ENCODE measurements at places on chromosomes 16 and 17.

DNA sequence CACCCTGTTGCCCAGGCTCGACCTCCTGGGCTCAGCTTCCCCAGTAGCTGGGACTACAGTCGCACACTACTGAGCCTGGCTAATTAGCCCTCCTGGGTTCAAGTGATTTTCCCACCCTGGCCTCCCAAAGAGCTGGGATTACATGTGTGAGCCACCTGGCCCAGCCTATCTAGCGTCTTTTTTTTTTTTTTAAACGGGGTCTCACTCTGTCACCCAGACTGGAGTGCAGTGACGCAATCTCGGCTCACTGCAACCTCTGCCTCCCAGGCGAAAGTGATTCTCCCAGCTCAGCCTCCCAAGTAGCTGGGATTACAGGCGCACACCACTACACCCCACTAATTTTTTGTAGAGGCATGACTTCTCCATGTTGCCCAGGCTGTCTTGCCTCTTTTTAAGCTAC is 33.3 kb downstream of the GLG1 start:
- DNase-seq: no peak

DNA sequence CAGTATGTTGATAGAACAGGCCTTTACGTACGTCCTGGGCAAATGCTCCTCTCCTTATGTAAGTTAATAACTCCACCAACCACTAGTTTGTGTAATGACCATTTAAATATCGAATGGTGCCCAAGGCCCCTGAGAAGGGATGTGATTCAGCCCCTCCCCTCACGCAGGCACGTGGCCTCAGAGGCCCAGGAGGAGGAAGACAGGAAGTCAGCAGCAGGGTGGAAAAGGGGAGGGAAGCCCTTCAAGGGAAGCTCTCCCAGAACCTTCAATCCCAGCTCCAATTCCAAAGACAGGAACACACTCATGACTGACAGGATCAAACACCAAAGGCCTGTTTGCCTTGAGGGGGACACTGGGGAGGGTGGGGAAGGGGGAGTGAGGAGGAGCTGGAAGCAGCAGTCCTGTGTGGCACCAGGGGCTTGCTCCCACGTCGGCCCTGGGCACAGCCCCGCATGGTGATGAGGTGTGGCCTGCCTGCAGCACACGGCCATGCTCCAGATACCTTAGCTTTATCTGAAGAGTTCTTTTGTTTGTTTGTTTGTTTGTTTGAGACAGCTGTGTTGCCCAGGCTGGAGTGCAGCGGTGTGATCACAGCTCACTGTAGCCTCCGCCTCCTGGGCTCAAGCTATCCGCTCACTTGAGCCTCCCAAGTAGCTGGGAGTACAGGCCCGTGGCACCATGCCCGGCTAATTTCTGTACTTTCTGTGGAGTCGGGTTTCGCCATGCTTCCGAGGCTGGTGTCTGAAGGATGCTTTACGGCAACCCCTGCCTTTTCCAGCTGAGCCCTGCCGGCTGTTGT is 105.0 kb downstream of the ZNF778 start:
- peak; percentile 14 for DNase-seq

DNA sequence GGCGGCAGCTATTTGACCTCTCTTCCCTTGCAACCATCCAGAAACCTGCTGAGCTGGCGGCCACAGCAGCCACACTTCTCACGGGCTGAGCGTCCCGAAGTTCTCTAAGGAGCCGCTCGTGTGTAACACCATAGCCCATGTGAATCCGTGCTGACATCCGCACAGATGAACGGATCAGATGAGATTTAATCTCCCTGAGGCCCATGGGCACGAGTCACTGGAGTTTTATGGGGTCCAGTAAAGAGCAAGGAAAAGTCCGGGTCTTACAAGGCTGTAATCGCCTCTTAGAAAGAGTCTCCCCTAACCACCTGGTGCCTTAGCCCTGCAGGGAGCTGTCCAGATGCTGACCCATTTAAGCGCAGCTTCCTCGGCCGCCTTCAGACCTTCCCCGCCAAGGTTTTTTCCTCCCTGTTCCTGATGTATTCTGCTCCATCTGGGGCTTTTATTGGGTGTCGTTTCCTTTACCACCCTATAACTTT is 5.5 kb upstream of the CACNG5 start:
- no peak for DNase-seq

GRCh38 chr16:82043680-82044584 is 8.9 kb downstream of the HSD17B2 start:
- no peak for DNase-seq

GRCh38 chr17:49357516-49357915 is 4.5 kb downstream of the ZNF652 start:
- DNase-seq: no peak

GRCh38 chr16:46918905-46919792 is 35.0 kb downstream of the GPT2 start:
- DNase-seq: no peak

DNA sequence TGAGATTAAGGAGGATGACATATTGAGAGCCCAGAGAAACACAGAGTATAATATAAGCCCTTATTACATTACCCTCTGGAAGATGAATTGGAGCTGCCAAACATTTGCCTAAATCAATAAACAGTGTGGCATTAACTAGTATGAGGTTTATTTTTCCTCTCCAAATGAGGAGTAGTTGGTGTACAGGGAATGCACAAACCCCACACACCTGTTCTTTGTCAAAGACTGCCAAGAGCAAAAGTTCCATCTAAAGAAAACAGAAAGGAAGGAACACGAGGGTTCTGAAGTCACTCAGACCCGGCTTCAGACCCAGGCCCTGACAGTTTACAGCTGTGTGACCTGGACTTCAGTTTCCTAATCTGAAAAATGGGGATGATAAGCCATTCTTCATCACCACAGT is 138.1 kb downstream of the SHISA9 start:
- DNase-seq: no peak

- no peak for DNase-seq
Measured at GRCh38 chr17:67017910-67018309, 26.4 kb upstream of the CACNG1 start.

- no peak for DNase-seq
Measured at GRCh38 chr16:73000020-73000906, 47.7 kb downstream of the ZFHX3 start.

DNA sequence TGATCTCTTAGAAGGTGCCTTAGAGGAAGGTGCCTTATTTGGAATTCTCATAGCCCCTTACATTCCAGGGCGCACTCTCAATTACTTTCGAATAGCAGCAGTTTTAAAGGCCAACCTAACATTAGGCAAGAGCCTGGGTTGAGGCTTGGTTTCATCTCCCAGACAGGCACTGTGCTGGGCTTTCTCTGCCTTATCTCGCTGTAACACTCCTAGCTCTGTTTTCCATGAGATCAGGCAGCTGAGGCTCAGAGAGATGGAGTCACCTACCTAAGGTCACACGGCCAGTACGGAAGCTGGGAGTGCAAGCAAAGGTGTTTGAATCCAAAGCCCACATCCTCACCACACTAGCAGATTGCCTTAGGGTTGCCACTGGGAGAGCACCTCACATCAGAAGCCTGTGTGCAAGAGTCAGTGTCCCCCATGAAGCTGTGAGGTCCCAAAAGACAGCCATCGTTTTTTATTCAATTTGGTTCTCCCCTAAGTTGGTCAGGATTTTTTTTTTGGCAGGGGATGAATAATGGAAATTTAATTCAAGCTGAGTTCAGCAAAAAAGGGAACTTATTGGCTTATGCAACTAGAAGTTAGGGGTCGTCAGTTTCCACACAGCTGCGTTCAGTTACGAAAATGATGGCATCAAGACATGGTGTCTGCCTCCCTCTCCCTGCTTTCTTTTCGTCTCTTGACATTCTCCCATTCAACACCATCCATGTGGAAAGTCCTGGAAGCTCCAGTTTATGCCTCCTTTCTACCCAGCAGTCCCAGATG is 206.4 kb downstream of the KATNIP start:
- DNase-seq: no peak

- no peak for DNase-seq
Measured at GRCh38 chr17:795276-795675, 13.1 kb downstream of the MRM3 start.

DNA sequence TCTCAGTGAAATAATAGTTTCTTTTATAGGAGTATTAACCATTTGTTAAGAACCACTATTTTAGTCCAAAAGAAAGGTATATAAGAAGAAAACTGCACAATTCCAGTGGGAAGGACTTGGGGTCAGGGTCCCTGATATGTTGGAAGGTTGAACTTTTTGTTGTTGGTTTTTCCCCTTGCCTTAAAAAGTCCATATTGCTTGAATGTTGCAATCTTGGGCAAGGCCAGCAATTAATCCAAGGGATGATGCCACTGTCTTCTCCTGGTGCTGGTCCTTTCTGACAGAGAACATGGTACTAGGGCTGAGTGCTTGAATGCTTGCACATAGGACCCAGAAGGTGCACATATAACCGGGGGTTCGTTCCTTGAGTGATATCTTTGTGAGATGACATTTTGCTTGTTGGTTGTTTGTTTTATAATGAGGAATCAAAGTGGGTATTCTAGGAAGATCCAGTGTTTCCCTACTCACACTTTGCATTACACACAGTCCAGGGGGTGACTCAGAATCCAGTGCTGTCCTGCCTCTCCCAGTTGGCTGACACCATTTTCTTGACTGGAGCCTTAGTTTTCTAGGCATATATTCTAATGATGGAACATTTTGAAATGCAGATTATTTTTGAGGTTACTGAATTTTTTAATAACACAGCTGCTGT is 54.9 kb downstream of the SIAH1 start:
- no peak for DNase-seq

- no peak for DNase-seq
Measured at GRCh38 chr16:8880839-8881510, 1.2 kb upstream of the LITAFD start.

- no peak for DNase-seq
Measured at GRCh38 chr16:86573215-86573614, 5.1 kb upstream of the FOXL1 start.

DNA sequence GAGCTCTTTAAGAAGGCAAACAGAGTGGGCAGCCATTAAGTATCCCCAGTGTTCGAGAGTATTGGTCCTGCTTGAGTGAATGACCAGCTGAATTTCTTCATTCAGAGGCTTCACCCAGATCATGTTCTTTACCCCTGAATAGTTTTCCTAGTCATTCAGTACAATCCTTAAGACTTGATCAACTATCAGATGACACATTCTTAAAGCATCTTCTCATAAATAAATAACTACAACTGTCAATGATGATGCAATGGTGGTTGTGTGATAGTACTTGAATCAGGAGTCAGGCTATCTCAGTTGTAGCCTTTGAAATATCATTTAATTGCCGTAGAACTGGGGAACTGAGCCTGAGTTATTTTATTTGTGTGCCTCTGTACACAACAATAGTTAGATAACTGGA is 416.8 kb upstream of the CCL2 start:
- no peak for DNase-seq

GRCh38 chr16:82523815-82524214 is 103.0 kb upstream of the CDH13 start:
- DNase-seq: no peak

GRCh38 chr16:90004577-90004976 is 14.7 kb downstream of the DBNDD1 start:
- no peak for DNase-seq

DNA sequence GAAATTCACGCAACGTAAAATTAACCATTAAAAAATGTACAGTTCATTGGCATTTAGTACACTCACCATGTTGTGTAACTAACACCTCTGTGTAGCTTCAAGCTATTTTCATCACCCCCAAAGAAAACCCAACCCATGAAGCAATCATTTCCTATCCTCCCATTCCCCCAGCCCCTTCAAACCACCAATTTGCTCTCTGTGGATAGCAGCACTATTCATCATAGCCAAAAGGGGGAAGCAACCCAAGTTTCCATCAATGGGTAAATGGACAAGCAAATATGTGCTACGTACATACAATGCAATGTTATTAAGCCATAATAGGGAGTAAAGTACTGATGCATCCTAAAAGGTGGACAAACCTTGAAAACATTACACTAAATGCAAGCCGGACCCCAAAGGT is 10.9 kb upstream of the KRT222 start:
- DNase-seq: no peak
